ENCODE measurements at places on chromosomes 16 and 17.

- DNase-seq: no peak
Measured at GRCh38 chr16:68487669-68488068, 39.4 kb upstream of the SMPD3 start.

GRCh38 chr17:77863814-77864161 lies 94.7 kb upstream of the TNRC6C start:
- no peak for DNase-seq

GRCh38 chr16:30921748-30922419 lies 1.5 kb upstream of the FBXL19 start:
- peak; percentile 94 for DNase-seq

DNA sequence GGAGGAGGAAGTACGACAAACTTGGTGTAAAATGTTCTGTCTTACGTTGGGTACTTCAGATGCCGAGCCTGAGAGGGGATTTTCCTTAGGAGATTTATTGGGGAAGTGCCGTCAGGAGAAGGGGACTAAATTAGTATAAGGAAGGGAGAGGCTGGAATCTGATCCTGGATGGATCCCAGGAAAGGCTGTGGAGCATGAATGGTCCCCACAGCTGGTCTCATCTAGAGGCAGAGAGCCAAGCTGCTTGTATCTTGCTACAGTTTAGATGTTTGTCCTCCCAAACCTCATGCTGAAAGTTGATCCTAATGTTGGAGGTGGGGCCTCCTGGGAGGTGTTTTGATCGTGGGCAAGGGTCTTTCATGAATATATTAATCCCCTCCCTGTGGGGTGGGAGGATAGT lies 798.4 kb upstream of the EEF2KMT start:
- DNase-seq: no peak

GRCh38 chr16:27704252-27704651 lies 154.3 kb downstream of the KATNIP start:
- no peak for DNase-seq

DNA sequence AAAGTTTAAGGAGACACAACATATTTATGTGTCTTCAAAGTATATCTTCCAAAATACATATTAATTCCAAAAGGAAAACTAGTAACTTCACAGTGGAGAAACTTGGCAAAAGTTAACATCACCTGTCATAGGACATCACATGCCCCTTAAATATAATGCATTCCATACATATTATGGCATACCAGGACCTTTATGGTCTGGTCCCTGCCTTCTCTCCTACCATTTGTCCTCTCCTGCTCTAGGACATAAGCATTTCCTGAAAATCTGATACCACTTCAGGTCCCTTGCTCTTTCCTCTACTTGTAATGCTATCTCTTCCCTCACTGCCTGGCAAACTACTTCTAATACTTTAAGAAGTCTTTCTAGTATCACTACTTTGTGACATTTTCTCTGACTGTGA lies 168.1 kb upstream of the RBL2 start:
- no peak for DNase-seq

- DNase-seq: peak; percentile 78
Measured at GRCh38 chr17:4908711-4909496, 6.0 kb upstream of the CHRNE start.

DNA sequence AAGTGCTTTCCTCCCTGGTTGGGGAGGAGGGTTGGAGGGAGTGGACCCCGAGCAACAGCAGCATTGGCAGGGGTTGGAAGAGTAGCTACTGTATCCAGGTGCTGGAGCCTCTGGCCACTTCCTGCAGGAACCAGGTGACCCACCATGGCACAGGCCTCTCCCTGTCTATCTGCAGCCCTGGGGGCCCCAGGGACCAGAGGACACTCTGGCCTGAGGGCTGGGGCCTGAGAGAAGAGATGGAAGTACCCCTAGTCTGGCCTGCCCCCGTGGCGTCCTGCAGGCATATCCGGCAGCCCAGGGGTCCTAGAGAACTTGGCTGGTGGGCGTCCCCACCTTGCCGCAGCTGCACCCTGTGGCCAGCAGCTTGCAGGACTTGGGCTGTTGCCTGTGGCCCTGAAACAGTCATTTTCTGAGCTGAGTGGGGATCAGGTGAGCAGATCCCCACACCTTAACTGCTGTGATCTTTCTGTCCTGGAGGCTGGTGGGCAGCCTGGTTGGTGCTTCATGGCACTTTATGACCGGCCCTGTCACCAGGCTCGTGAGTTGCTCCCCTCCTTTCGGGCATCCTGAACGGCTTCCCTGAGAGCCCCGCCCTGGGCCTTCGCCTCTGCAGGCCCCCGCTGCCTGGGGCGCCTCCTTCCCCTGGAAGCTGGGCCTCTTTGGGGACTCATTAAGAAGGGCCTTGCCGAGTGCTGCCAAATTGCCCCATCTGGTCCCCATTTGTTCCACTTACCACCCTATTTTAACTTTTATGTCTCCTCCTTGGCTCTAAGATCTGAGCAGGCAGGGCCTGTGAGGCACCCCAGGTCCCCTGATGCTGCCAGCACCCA lies 298.6 kb downstream of the SEC14L1 start:
- no peak for DNase-seq

GRCh38 chr16:4506450-4506849 lies 30.3 kb downstream of the HMOX2 start:
- DNase-seq: peak; percentile 68

DNA sequence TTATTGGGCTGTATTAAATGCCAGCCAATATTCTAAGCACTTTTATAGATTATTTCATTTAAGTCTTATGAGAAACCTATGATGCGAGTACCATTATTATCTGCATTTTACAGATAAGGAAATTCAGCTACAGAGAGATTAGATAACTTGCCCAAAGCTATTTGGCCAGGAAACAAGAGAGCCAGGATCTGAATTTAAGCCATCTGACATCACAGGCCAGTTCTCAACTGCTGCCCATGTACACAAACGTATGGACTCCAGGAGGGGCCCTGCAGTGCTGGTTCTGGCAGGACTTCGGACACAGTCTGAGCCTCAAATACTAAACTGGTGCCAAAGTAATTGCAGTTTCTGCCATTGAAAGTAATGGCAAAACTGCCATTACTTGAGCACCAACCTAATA lies 40.2 kb downstream of the CPPED1 start:
- DNase-seq: no peak

DNA sequence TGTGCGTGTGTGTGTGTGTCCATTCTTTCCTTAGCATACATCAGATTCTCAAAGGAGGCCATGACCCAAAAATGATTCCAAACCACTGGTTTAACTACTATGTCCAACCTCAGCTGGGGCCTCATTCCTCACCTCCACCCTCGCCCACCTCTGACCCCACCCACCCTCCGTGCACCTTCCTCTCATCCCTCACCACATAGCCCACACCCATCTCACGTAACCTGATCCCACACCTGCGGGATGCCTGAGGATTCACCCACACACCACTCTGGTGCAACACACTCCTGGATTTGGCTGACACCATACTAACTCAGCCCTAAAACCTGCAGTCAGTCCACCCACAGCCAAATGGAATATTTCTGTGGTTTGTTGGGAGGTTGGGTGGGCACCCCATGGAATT lies 3.3 kb upstream of the CSNK2A2 start:
- DNase-seq: no peak

- no peak for DNase-seq
Measured at GRCh38 chr16:34758835-34759234, 1299.4 kb downstream of the TP53TG3F start.

DNA sequence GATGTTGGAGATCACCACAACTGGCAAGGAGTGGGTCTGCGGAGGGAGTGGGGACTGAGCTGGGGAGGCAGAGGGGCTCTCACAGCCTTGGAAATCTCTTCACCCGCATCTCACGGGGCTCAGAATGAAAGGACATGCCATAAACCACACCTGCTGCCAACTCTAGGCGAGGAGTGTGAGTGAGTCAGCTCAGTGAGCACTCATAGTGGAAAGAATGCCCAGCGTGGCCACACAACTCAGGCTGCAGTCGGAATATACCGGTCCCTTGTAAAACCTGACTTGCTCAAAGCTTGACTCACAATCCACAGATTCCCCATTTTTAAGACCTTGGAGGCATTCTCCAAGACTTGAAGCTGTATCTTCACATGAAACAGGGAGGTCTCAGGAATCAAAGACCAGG lies 36.7 kb downstream of the STAT5A start:
- DNase-seq: no peak

- DNase-seq: no peak
Measured at GRCh38 chr17:74527756-74528155, 3.5 kb downstream of the CD300LB start.

DNA sequence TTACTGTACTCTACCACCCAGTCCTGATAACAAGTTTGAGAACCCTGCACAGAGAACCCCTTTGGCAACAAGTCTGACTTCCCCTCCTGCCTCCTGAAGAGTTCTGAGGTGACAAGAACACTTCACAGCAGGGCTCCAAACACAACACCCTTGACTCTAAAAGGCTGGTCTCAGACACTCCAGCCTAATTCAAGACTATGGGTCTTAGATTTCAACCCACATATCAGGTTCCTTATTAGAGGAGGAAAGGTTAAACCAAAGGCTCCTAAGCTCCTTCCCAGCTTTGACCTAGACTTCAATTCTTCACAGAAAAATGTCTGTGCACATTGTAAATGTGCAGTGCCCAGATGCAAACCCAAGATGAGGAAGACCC lies 23.0 kb downstream of the RANBP10 start:
- DNase-seq: no peak

DNA sequence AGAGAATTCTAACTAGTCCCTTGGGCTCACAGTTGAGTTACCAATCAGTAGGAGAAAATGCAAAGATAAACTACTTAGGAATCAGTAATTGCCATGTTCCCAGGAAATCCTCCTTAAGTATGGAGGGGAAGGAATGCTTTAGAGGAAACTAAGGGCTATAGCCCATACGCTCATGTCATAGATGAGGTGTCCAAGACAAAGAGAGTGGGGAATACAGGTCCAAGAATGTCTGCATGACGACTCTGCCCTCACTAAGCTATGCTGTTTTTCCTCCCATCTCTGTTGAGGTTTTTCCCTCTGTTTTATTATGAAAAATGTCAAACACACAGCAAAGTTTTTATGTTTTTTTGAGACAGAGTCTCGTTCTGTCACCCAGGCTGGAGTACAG lies 16.0 kb downstream of the LDHD start:
- DNase-seq: no peak

DNA sequence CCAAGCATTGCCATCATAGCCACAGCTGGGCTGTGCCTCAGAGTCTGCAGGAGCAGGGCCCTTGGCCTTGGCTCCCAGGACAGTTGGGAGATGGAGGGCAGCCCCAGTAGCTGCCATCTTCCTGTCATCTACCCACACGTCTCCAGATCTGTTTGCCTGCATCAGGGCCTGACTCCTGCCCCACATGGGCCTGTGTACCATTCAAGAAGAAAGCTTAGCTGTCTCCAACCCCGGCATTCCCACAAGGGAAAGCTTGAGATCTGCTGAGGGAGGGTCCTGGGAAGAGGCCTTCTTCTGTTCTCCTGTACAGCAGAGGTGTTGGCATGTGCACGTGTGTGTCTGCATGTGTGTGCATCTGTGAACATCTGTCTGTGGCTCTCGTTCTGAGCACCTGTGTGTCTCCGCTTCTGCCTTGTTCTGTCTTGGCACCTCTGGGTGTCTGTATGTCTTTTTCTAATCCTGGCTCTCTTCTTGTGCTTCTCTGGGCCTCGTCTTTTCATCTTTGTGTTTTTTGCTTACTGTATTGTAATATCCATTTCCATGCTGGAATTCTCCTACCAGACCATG lies 122.2 kb downstream of the MRM1 start:
- no peak for DNase-seq

- DNase-seq: peak; percentile 73
Measured at GRCh38 chr17:77462090-77462489, 321.3 kb downstream of the SEC14L1 start.
